ENCODE measurements at places on chromosomes 1 and 21. TPM values are rescaled to one million over a fixed set of nuclear protein-coding genes. Genes with fewer than 3 reads are reported as not detected.

LCE6A gene
- not detected for total RNA-seq

TRIM67 gene
- total RNA-seq, result not detected

ELOVL1 gene
- total RNA-seq, result 26.7 TPM

COL8A2 gene
- total RNA-seq, result 0.61 TPM

TPTE gene
- total RNA-seq, result not detected

GRCh38 chr1:100358210-100358609, 5.9 kb downstream of the CDC14A start:
- no peaks in the 10 kb centered on the region for H3K36me3 ChIP-seq
- peaks cover 26% of the 10 kb centered on the region for H3K4me1 ChIP-seq
- H3K4me3 ChIP-seq, result no peak overlapping the region
- no peak for DNase-seq
- H3K27ac ChIP-seq, result no peak overlapping the region

GRCh38 chr1:197342044-197342565, 74.1 kb downstream of the CRB1 start:
- no peaks in the 10 kb centered on the region for H3K27me3 ChIP-seq
- DNase-seq, result no peak
- no peak overlapping the region for H3K27ac ChIP-seq
- no peak overlapping the region for H3K4me3 ChIP-seq
- H3K36me3 ChIP-seq, result no peaks in the 10 kb centered on the region
- no peaks in the 10 kb centered on the region for H3K4me1 ChIP-seq

DNA sequence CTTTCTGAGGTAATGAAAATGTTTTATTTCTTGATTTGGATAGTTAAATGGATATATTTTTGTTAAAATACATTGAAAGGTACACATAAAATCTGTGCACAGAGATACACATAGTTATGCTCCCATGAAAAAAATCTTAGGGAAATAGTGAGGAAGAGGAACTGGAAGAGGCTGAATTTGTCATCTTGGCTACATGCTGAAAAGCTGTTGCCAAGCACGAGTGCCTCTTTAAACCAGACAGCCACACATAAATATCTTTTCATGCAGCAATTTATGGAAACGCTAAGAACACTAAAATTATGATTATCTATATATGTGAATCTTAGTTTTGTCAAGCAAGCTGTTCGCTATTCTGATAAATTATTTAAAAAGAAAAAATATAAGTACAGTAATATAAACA, 12.8 kb upstream of the ADAR start:
- no peaks in the 10 kb centered on the region for H3K27me3 ChIP-seq
- no peak for DNase-seq
- H3K36me3 ChIP-seq, result no peaks in the 10 kb centered on the region

- H3K36me3 ChIP-seq, result no peaks in the 10 kb centered on the region
- H3K4me1 ChIP-seq, result no peaks in the 10 kb centered on the region
- H3K27ac ChIP-seq, result no peak overlapping the region
- H3K27me3 ChIP-seq, result no peaks in the 10 kb centered on the region
Observed at GRCh38 chr1:7493711-7494454, 277.2 kb upstream of the VAMP3 start.

DNA sequence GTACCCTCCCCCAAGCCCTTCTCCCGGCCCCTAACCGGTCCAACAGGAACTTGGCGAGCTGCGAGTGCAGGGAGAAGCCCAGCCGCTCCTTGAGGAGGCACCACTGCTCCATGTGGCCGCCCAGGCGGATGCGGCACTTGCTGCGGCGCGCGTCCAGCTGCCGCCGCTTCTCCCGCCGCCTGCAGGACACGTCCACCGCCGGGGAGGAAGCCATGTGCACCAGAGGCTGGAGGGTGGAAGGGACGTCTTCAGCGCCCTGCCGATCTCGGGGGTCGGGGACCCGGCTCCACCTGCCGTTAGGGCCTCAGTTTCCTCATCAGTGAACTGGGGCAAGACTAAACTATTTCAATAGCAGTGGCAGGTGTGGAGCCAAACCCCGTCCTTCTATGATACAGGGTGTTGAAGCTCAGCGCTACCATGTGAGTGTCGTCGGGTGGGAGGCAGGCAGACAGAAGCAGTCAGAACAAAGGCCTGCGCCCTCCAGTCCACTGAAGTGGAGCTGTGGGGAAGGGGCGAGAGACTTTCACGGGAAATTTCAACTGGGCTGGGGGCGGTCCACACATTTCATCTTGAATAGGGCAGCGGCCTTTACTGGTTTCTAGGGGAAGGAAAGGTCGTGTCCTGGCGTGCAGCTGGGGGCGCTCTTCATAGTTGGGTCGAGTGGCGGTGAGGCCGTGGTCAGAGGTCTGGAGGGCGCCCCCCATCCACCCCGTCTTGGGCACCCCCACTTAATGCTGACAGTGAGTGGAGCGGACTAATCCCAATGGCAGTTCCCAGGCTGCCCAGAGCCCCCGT, 592 bp downstream of the ZNF692 start:
- H3K36me3 ChIP-seq, result peaks cover 5% of the 10 kb centered on the region
- DNase-seq, result peak; percentile 72
- peak overlapping the region; percentile 68 for H3K4me3 ChIP-seq
- H3K4me1 ChIP-seq, result peaks cover 32% of the 10 kb centered on the region
- H3K27me3 ChIP-seq, result no peaks in the 10 kb centered on the region

DNA sequence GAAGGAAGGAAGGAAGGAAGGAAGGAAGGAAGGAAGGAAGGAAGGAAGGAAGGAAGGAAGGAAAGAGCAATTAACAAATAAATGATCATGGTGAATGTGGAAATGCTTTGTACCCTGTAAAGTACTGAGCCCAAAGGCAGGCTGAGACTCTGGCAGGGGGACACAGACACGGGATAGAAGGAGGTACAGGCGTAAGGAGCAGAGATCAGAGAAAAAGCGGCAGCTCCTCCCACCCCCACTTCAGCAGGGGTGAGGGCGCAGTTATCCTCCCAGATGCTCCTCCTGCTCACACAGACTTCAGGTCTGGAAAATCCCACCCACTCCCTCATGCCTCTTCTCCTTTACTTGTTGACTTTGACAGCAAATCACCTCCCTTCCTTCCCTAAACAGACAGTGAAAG, 464.5 kb downstream of the MATN1 start:
- H3K27me3 ChIP-seq, result peaks cover 3% of the 10 kb centered on the region
- DNase-seq, result no peak
- H3K4me3 ChIP-seq, result no peak overlapping the region
- no peaks in the 10 kb centered on the region for H3K36me3 ChIP-seq

GRCh38 chr1:29358183-29358582, 121.9 kb downstream of the PTPRU start:
- no peak for DNase-seq
- H3K27me3 ChIP-seq, result no peaks in the 10 kb centered on the region
- no peak overlapping the region for H3K4me3 ChIP-seq
- H3K36me3 ChIP-seq, result no peaks in the 10 kb centered on the region
- no peaks in the 10 kb centered on the region for H3K4me1 ChIP-seq
- H3K27ac ChIP-seq, result no peak overlapping the region

DNA sequence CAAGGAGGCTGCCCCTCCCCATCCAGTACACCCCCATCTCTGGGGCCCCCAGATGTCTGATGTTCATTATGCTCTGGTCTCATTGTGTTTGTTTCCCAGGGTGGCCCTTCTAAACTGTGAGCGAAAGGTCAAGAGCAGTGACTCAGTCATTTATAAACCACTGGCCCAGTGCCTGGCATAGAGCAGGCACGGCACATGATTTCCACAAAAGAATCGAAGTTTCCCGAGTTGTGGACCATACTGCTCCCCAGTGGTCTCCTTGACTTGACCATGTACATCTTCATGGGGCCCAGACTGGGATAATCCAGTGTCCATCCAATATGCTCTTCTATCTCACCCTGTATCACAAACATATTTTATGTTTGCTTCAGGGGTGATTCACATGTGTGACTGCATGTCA, 153.3 kb downstream of the NR5A2 start:
- no peak for DNase-seq
- H3K36me3 ChIP-seq, result no peaks in the 10 kb centered on the region
- H3K4me1 ChIP-seq, result peaks cover 21% of the 10 kb centered on the region
- no peaks in the 10 kb centered on the region for H3K27me3 ChIP-seq
- H3K4me3 ChIP-seq, result no peak overlapping the region

- H3K27me3 ChIP-seq, result no peaks in the 10 kb centered on the region
- no peak overlapping the region for H3K4me3 ChIP-seq
- no peak for DNase-seq
- no peaks in the 10 kb centered on the region for H3K4me1 ChIP-seq
Observed at GRCh38 chr1:51833700-51834099, 44.8 kb downstream of the NRDC start.

GRCh38 chr21:34557261-34557660, 45.3 kb upstream of the KCNE1 start:
- no peaks in the 10 kb centered on the region for H3K27me3 ChIP-seq
- peaks cover 4% of the 10 kb centered on the region for H3K4me1 ChIP-seq
- H3K36me3 ChIP-seq, result no peaks in the 10 kb centered on the region

DNA sequence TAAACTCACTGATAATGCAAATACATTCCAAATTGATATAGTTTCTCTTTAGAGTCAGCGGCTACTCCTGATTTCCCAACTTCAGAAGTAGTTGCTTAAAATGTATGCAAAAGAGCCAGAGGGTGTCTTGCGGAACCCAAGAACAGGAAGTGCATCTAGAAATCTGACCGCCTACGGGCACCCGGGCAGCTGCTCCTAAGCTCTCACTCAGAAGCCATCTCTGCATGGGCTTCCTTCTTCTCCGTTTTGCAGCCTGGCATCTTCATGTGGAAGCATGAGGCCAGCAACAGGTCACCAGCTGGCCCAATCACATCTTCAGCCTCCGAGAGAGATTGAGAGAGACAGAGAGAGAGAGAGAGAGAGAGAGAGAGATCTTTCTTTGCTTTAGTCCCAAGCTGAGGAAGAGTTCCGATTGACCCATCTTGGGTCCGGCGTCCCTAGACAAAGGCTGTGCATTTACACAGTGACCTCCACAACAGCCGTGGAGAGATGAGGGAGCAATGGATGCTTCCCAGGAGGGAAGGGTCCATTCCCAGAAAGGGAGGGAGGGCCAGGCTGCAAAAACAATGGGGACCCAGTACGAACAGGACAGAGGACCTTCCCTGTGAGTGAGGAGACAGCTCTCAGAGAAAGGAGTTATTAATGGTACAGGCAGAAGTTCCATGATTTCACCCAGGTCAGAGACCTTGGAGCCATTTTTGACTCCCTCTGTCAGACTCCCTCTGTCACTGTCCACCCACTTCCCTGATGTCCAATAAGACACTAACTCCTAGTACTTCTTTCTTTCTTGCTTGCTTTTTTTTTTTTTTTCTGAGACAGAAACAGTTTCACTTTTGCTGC, 28.2 kb upstream of the SLC30A1 start:
- H3K27ac ChIP-seq, result no peak overlapping the region
- H3K4me3 ChIP-seq, result no peak overlapping the region
- H3K36me3 ChIP-seq, result no peaks in the 10 kb centered on the region
- DNase-seq, result no peak

- DNase-seq, result no peak
- H3K4me1 ChIP-seq, result peaks cover 15% of the 10 kb centered on the region
- H3K4me3 ChIP-seq, result no peak overlapping the region
Observed at GRCh38 chr1:231340328-231341013, 2.4 kb downstream of the SPRTN start.

DNA sequence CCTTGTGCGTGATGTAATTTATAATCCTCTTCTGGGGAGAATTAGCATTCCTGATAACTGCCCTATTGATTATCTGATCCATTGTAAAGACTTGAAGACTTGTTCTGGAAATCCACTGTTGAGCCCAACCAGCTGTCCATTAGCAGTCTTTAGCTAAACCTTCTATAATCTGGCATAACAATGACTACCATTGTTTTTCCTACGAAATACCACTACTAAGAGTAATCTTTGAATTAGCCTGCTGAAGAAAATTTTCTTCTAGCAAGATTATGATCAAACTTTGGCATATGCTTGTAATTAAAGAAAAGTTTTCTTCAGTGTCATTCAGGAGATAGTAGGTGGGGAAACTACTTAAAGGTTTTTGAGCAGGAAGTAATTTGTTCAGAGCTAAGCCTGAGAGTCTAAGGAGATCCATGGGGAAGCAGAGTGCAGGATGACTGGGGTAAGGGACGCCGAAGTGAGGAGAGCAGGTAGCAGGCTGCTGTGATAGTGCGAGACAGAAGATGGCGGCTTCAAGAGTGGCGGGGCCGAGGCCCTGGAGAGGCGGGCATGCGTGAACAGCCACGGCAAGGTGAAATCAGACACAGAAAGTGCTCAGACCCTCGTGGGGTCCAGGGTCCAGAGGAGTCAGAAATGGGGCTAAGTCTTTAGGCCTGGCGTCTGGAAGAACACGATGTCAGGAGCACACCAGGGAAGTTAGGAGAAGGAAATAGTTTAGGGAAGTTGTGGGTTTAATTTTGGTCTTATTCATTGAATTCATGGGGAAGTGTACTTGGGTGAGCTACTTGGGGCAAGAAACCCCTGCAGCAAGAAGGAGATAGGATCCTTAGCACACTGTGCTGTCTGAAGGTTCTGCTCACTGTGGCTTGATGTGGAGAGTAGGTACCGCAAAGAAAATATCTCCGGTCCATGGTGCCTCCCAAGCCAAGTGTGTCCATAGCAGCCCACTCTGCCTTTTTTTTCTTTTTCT, 112.6 kb upstream of the ADAR start:
- H3K4me3 ChIP-seq, result no peak overlapping the region
- H3K4me1 ChIP-seq, result peaks cover 10% of the 10 kb centered on the region
- H3K36me3 ChIP-seq, result no peaks in the 10 kb centered on the region
- no peak overlapping the region for H3K27ac ChIP-seq

GRCh38 chr1:226003502-226004170, 4.5 kb upstream of the SDE2 start:
- no peaks in the 10 kb centered on the region for H3K36me3 ChIP-seq
- H3K27me3 ChIP-seq, result no peaks in the 10 kb centered on the region
- H3K4me1 ChIP-seq, result peaks cover 10% of the 10 kb centered on the region
- DNase-seq, result no peak

DNA sequence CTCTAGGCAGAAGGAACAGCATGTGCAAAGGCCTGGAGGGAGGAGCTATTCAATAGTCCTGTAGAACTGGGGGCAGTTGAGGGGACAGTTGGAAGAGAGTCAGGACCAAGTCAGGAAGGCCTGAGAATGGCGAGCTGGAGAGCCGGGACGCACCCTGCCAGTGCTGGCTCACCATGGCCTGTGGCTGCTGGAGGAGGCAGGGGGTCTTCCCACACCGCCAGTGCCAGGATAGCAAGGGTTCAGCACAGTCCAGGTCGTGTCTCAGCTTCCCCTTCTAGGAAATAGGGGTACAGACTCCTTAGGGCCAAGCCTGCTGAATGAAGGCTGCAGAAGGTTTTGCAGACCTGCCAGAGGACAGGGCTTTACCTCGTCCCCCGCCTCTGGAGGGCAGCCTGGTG, 7.3 kb downstream of the PODN start:
- no peaks in the 10 kb centered on the region for H3K36me3 ChIP-seq
- H3K27me3 ChIP-seq, result no peaks in the 10 kb centered on the region
- no peak overlapping the region for H3K27ac ChIP-seq
- H3K4me1 ChIP-seq, result no peaks in the 10 kb centered on the region
